Peyer's patch (tissue), 4 donors: ENCODE measurements at places on chromosomes 16 and 17. TPM values are rescaled to one million over a fixed set of nuclear protein-coding genes. Genes with fewer than 3 reads are reported as not detected.

The PIRT gene
- total RNA-seq = 0.83 TPM

The TMED6 gene
- 5.1 TPM for total RNA-seq

GRCh38 chr16:10859658-10860057 lies 17.3 kb upstream of the CIITA start:
- no peak for DNase-seq

GRCh38 chr16:66549284-66550131 lies at the start of gene TK2:
TSS of gene TK2 (minus strand) at chr16:66550122. CDS start at chr16:66550061, 61 bp downstream.
- DNase-seq = peak; percentile 81

DNA sequence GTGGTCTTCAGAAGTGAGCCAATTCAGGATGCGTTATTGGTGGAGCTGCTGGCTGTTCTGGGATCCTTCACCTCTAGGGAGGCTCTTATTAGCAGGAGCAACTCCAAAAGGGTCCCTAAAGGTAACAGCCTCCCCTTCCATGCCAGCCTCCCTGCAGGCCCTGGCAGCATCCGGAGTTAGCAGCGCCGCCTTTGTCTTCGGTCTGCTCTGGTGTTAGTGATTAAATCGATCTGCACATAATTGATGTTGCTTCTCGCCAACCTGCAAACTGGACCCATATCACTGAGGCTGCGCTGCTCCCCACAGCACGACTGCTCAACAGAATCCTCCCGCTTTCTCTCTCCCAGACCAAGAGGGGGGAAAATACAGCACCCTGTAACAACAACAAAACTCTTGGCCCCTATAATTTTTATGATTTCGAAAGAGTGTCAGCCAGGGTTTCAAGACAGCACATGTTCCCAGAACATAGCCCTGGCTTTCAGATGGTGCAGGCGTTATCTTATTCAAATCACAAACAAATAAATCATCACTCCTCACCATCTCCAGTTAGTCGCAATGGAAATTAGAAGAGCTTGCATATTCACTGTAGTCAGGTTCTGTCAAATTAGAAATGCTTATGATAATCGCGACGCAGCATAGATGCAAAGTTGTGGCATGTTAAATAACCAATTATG lies 76.0 kb downstream of the IRX3 start:
- no peak for DNase-seq

The ASPHD1 gene
- total RNA-seq = not detected

DNA sequence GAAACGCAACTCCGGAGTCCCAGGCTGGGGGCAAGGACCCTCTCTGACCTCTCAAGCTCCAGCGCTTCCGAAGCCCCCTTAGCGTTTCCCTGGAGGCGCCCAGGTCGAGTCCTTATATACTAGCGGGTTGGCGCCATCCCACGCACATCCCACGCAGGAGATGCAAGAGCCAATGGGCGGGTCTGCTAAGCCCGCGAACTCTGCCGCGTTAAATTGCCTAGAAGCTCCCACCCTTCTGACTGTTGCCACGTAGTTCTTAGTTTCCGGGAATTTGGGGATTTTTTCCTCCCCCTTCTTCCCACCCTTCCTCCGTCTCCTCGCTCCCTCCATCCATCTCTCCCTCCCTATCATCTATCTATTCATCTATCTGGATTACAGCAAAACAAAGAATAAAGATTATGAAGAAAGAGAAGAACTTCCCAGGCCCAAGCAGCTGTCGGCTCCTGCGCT lies at the start of gene SLFN11:
SLFN11 (minus strand) TSS at position 88 of the 450 bp plus-strand sequence. CDS start 9,814 bp downstream, outside the sequence.
- DNase-seq = peak; percentile 66

DNA sequence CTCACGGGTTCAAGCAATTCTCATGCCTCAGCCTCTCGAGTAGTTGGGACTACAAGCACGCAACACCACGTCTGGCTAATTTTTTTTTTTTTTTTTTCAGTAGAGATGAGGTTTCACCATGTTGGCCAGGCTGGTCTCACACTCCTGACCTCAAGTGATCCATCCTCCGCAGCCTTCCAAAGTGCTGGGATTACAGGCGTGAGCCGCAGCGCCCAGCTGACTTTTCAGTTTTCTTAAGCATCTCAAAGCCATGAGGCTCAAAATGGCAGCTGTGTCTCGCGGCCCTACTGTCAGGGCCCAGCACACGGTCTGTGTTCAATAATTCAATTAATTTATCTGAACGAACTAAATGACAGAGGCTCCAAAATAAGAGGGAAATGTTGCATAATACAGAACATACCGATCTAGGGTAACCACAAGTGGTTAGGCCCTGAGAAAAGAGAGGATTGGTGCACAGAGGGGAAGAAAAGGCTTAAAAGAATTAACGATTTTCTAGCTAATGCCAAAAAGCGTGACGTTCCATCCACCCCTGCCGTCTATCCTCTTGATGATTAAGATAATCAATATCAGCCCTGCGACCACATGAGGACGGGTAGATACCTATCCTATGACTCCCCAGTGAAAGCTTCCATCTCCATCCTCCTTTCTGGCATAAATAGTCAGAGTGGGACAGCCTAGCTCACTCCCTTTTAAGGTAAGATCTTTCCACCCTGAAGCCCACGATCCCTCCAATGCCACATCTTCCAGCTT lies 136.9 kb downstream of the SLC39A11 start:
- DNase-seq = no peak

The SOCS1 gene
- 13.1 TPM for total RNA-seq

DNA sequence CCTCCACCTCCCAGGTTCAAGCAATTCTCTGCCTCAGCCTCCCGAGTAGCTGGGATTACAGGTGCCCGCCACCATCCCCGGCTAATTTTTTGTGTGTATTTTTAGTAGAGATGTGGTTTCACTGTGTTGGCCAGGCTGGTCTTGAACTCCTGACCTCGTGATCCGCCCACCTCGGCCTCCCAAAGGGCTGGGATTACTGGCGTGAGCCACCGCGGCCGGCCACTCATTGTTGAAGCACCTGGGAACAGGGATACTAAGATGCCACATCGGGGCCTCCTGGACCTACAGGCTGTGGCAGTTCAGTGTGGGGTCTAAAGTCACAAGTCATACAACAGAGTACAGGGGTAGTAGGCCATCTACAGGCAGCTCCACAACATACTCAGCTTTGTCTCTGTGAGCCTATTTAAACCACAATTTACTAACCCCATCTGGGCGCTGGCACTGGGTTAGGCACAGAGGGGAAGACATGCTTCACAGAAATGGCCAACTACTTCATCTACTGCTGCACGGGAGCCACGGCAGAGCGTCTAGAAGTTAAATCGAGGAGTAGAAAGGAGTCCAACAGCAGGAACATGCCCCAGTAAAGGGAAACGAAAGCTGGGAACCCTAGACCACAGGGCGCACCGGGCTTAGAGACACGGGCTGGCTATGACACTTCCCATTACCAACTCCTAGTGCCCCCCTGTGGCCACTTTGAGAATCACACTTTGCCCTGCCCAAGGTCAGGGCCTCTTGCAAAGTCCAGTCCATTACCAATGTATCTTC lies 4.3 kb downstream of the VAMP2 start:
- DNase-seq = peak; percentile 98

- DNase-seq = no peak
Measured at GRCh38 chr16:50244504-50245416, 21.6 kb upstream of the ADCY7 start.

DNA sequence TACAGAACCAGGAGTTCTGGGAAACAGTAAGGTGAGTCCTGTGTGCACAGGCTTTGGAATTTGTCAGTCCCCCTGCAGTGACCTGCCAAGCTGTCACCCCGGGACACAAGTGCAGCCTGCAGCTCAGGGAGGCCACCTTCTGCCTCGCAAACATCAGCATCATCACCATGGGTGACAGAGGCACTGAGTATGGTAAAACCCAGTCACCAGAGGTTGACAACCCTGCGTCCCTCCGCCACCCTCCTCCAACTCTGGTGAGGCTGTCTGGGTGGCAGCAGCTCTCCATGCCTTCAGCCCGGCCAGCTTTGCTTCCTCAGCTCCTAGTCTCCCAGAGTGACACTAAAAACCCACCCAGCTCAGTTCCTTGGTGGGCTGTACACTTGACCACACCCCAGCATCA lies 221.0 kb downstream of the CPPED1 start:
- DNase-seq = no peak

DNA sequence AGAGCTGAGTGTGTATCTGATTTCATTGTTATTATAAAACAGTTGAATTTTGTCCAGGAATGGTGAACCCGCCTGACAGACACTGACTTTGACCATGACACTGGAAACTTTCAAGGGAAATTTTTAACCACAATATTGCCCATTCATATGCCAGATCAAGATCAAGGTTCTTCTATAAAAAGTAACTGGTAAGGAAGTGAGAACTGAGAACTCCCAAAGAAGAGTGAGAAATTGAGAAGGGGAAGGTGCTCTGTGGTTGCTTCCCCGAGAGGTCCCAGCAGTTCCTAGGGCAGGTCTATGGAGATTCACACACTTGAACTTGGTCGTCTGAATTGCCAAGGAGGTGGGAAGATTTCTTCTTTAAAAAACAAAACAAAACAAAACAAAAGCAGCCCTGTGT lies 27.3 kb downstream of the SLC6A4 start:
- DNase-seq = no peak

DNA sequence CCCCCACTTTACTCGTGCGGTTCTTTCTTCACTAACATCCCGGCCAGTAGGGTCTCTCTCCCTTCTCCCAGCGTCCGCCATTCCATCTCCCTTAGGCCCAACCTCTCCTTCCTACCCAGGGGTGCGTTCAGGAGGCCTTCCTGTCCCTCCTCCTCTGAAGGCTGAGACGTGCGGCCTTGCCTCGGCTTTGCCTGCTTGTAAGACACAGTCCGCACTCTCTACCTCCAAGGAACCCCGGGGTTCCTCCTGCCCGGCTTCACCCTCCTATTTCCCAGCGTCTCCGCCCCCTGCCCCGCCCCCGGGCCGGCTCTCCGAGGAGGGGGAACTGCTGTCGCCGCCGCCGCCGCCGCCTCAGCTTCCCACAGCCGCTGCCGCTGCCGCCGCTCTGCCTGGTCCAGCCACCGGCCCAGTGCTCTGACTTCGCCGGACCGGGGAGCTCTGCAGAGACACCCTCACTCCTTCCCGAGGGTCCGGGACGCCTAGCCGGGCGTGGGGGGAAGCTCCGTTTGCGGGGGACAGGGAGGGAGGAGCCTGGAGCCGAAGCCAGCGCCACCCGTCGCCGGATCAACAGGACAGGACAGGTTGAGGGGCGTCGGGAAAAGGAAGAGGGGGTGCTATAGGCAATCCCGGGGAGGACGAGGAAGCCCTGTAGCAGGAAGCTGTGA lies 1.2 kb upstream of the FGF11 start:
- DNase-seq = peak; percentile 73

DNA sequence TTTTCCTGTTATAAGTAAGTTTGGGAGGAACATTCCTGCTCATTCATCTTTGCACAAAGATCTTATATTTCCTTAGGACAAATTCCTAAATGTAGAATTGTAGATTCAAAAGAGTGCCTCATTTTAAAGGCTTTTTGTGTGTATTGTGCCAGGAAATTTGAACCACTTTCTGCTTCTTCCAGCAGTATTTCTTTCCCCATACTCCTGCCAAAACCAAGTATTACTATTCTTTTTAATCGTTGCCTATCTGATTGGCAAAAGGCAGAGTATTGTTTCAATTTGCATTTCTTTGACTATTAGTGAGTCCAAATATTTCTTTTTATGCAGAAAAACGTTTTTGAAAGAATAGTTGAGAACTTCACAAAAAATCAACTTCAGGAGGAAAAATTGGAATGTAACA lies 9.3 kb downstream of the ANKS4B start:
- no peak for DNase-seq

DNA sequence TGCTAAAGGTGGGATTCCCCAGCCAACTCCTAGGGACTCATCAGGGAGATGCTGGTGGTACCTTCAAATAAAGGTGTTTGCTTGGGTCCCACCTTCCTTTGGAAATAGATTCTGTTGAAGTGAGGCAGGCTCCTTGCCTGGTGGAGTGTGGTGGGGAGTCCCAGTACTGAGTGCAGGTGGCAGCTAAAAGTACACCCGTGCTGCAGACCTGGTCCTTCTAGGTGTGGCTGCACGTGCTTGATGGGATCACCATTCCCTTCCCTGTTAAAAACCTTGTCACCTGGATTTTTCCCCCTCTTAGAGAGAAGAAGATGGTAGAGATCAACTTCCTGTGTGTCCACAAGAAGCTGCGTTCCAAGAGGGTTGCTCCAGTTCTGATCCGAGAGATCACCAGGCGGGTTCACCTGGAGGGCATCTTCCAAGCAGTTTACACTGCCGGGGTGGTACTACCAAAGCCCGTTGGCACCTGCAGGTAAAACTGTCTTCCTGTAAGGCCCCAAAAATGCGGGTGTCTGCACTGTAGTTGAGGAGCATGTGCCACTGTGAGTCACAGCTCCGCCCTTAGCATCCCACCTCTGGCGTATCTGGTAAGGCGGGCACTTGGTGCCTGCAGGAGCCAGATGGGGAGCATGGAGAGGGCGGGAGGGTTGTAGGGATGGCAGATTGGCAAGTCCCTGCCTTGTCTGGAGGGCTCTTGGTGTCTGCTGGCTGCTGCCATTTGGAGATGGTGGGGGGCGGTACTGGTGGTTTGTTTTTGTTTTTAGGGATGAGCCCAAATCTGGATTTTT lies 34.0 kb downstream of the PLCD3 start:
- DNase-seq = no peak

DNA sequence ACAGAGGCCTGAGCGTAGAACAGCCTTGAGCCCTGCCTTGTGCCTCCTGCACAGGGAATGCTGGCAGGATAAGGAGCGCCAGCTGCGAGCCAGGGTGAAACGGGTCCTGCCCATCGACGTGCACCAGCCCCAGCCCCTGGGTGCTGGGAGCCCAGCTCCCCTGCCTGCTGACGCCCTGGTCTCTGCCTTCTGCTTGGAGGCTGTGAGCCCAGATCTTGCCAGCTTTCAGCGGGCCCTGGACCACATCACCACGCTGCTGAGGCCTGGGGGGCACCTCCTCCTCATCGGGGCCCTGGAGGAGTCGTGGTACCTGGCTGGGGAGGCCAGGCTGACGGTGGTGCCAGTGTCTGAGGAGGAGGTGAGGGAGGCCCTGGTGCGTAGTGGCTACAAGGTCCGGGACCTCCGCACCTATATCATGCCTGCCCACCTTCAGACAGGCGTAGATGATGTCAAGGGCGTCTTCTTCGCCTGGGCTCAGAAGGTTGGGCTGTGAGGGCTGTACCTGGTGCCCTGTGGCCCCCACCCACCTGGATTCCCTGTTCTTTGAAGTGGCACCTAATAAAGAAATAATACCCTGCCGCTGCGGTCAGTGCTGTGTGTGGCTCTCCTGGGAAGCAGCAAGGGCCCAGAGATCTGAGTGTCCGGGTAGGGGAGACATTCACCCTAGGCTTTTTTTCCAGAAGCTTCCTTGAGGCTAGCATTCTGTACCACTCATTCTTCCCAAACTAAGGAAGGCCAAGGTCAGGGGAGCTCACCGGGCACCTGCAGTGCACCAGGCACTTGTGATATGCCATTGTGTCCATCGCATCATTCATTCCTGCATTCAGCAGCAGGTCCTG lies 1.9 kb downstream of the PNMT start:
- no peak for DNase-seq

GRCh38 chr16:15950869-15951268 lies 1.5 kb downstream of the ABCC1 start:
- no peak for DNase-seq

GRCh38 chr17:82830249-82830661 lies 9.6 kb downstream of the ZNF750 start:
- no peak for DNase-seq

GRCh38 chr17:81135505-81136278 lies 29.6 kb upstream of the PVALEF start:
- no peak for DNase-seq
